ENCODE measurements at places on chromosomes 1 and 21.

- no peak for DNase-seq
Observed at GRCh38 chr1:75969550-75969949, 37.3 kb upstream of the ASB17 start.

GRCh38 chr1:180536821-180537372, 21.9 kb upstream of the OVAAL start:
- no peak for DNase-seq

GRCh38 chr1:82090104-82090503, 289.4 kb downstream of the ADGRL2 start:
- no peak for DNase-seq

DNA sequence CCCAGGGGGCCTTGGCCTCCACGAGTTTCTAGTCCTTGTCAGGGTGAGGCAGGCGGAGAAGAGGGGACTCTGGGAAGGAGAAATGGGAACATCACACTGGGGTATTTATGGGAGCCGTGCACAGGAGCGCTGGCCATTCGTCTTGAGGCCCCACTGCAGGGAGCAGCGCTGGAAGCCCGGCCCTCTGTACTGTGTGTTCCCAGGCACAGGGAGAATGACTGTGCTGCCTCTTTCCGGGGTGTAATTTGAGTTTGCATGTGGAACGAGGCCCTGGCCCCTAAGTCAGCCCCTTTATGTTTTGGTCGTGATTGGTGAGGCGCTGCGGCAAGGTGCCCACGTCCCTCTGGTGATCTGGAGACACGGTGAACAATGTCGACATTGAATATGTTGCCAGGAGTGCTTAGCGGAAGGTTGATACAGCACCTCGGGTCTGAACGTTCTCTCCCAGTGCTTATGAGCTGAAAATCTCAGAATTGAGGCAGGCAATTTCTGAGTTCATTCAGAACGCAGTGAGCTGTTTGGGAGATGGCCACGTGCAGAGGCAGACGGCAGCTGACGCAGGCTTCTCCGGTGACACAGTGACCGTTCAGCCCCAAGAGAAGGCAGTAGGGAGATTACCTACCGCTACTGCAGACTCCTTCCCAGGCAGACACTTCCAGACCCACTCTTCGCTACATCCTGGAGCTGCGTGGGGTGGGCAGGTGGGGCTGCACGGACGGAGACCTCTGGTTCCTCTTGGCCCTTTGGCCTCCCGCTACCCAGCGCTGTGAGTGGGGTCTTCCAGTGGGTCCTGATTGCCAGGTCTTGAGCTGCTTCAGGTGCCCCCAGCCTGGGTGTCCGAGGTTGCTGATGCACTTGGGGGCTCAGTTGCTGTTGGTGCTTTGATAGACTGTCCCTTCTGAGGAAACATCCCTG, 265.8 kb downstream of the CAMTA1 start:
- no peak for DNase-seq

DNA sequence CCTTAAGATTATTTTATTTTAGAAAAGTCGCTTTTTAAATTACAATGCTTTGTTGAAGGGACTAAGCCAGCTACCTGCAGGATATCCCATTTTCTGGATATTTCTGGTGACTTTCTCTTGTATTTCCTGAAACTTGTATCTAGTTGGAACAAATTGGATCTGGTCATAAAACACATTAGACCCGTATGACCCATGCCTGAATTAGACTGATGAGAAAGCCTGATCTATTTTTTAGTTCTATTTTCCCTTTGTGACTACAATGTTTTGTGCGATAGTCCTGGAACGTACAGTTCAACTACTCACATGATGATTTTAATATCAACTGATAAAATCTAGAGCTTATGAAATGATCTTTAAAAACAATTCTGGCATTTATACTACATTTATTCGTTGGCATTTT, 151.8 kb downstream of the RHOU start:
- no peak for DNase-seq

GRCh38 chr1:20495661-20496060, 9.7 kb upstream of the CAMK2N1 start:
- DNase-seq: no peak

DNA sequence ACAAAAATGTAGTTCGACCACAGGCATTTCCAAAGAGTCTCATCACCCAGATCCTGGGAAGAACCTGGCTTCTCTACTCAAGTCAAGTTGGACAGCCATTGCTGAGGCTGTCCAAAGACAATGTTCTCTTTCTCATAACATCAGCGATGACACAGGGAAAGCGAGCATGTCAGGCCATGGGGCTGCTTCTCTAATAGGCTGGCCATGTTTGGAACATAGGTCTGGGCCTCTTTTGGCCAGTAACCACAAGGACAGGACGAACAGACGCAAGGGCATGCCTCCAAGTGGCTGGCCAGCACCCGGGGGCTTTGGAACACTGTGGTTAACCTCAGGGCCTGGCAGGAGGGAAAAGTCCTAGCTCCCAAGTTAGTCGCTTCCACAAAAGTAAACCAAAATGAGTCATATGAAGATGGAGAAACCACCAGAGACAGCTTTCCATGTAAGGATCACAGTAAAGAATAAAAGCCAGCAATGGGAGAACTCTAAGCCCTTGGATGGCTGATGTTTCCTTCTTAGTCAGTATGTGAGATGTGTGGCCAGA, 80.6 kb upstream of the SLC44A3 start:
- DNase-seq: no peak

DNA sequence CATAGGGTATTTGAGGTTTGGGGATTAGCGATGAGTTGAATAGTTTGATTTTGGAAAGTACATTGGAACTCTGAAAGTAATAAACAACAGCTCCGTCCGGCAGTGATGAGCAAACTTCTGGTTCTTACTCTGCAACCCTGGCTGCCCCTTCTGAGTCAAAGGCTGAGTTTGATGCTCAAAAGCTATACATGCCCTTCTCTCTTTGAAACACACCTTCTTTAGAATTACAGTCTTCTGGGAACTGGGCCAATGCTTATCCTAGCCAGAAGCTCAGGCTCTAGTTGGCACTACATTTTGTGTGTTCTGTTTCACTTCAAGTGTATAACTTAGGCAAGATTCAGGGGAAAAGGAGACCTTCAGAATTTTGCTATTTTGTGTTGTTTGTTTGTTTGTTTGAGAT, 9.3 kb downstream of the AHCYL1 start:
- DNase-seq: no peak

GRCh38 chr1:62077821-62078220, 116.8 kb upstream of the L1TD1 start:
- DNase-seq: no peak

DNA sequence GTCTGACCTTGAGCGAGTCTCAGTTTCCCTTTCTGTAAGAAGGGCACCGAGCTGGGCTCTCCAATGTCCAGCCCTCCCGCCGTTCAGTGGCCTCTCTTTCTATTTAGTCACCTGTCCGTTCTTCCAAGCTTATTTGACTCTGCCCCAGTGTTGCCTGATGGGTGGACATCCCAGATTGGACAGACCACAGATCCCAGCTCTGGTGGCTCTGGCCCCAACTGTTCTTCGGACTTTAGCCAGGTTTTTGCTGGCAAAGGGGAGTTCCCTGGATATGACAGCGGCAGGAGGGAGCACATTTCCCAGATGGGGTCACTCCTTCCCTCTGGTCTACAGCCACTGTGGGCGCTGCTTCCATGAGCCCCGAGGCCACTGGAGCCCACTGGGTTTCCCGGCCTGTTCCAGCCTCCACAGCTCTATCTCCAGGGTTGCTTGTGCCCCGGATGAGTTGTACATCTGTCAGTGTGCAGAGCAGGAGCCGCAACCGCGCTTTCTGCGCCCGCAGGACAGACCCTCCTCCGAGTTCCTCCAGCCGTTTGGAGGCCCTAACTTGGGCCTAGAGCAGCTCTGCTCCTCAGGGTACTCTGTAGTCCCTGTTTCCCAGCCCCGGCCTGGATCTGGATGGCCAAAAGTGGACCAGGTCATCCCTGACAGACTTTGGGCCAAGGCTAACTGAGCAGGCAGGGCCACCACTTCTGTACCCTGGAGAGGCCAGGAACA, 3.8 kb downstream of the DMBX1 start:
- no peak for DNase-seq

DNA sequence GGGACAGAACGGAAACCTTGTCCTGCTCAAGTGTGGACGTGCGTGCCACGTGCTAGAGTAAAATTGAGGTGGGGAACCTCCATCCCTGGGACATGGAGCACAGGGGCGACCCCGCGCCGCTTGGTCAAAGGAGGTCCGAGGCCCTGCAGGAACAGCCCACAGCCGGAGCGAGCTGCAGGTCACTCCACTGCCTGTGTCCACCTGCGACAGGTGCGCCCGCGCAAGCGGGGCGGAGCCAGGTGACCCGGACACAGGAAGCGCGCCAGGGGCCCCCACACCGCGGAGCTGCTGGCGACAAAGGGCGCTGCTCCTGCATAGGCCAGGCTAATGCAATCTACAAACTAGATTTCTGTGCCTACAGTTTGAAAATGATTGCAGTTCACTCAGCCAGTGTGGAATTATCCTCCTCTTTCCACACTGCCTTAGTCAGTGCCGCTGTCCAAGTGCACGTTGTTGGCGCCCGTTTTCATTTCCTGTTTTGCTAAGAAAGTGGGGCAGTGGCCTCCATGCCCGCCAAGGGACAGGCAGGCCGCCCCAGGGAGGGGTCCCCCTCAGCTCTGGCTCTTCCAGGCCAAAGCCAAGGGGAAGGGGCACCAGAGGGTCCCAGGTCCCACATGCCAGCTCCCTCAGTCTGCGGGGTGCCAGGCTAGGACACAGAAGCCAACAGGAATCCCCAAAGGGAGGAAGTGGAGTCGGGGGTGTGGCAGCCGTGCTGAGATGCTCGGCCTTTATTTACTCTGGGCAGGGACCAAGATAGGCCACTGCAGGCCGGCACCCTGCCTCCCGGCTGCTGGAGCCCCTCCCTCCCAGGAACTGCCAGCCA, 4.3 kb upstream of the NADK start:
- DNase-seq: no peak

GRCh38 chr1:25245809-25246599, 1.2 kb downstream of the RSRP1 start:
- no peak for DNase-seq

DNA sequence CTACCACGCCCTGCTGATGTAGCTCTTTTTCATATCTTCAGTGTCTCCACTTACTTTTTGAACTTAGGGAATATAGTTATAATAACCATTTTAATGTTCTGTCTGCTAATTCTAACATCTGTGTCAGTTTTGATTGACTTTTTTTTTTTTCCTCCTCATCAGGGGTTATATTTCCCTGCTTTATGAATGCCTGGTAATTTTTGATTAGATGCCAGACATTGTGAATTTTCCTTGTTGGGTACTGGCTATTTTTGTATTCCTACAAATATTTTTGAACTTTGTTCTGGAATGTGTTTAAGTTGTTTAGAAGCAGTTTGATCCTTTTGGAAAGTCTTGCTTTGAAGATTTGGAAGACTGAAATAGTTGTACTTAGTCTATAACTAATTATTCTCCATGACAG, 82.1 kb downstream of the ROR1 start:
- no peak for DNase-seq

DNA sequence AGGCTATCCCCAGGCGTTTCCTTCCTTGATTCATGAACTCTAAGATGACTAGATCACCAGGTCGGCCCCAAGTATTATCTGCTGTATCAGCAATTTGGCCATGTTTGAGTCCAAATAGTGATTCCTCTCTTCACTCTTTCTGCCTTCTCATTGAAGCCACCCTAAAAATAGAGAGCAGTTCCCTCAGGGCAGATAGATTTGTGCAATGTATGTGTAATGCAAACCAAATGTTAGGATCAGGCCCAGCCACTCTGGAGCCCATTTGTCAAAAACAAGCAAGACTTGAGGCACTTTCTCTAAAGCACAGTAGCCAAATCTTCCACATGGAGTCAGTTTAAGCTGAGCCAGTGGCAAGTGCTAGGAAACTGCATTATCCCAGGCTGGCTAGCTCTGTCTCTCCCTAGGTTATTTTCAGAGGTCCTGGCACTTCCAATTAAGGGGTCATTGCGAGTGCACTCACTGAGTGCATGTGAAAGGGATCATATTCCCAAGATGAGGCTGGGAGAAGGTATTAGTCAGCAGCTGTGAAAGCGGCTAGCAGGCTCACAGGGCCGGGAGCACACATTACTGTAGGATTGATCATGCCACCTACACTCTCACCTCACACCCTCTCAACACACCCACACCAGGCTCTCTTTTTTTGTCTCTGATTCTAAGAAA, 97.9 kb upstream of the RAB3GAP2 start:
- DNase-seq: no peak

DNA sequence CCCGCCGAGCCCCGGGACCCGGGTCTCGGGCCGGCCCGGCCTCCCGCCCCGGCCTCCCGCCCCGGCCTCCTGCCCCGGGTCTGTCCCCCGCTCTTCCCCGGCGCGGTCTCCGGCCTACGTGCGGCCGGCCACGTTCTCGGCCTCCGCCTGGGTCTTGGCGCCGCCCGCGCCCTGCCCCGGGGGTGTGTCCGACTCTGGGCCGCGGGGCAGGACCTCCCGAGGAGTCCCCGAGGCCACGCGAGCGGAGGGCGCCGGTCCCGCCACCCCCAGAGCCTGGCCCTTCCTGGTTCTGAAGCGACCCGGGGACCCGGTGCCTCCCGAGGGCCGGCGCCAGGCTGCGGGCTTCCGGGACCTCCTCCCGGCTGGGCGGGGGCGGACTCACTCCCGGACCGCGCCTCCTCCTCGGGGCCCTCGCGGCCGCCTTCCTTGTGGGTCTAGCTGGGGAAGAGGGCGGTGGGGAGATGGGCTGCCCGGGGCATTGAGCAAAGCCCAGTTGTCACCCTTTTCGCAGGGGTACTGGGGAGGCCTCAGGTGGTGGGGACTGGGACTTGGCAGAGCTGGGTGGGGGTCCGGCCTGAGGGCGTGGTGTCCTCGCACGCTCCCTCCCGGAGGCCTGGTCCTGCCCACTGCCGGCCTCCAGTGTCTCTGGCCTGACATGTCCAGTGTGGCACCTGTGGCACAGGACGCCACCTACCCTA, 558 bp downstream of the PFKL start:
- peak; percentile 40 for DNase-seq

GRCh38 chr1:204869097-204869496, 1.6 kb upstream of the NFASC start:
- no peak for DNase-seq

DNA sequence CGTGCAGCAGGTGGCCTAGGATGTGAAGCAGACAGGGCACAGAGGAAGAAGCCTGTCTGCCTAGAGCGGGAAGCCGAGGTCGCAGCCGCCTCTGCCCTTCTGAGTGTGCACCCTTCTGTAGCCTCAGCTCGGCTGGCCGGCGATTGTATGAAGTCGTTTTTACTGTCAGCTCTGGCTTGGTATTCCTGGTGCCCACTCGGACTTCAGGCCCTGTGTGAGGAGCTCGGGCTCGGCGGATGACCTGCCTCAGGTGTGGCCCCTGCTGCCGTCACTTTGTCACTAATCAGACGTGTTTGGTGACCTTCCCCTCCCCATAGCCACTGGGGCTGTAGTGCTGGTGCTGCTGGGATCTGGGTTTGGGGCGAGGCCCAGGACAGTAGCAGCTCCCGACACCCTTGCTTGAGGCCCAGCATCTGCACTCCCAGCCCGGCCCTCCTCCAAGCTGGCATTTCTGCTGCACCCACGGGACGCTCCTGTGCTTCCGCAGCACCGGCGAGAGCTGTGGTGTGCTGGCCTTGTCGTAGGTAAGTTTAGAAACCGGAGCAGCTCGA, 18.1 kb downstream of the SLX9 start:
- DNase-seq: no peak

GRCh38 chr1:221522529-221522940, 219.4 kb downstream of the DUSP10 start:
- DNase-seq: no peak

GRCh38 chr1:1825217-1825616, 46.9 kb upstream of the NADK start:
- DNase-seq: no peak
